ENCODE measurements at places on chromosomes 3 and 15.

DNA sequence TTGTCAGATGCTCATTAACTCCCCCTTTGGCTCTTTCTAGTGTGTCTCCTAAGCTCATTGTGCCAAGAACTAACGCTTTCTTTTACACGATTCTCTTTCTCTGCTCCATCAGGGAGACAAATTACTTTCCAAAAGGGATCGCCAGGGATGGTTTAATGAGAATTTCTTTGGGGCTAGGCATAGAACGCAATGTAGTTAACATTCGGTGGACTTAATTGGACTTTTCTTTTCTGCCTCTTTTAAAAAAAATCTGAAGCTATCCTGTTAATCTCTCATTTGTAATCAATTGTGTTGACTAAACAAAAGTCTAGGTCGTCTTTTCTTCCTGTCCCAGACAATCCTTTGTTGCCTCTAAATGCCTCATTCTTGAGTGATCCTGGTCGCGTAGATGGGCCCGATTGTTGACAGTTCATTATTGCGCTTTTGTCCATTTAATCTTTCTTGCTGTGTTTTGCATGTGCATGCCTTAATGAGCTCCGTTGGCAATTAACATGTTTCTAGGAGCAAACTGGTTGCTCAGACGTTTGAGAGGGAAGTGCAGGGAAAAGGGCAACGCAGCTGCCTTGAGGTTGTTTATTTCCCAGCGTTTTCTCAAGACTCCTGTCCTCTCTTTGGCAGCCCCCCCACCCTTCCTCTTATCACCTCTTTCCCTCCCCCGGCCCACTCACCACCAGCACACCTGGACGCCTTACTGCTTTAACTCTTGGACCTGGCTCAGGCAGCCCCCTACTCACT, 7.8 kb downstream of the FEZF2 start:
- no peak for DNase-seq

- no peak for DNase-seq
Measured at GRCh38 chr3:134697830-134698689, 47.2 kb upstream of the KY start.

DNA sequence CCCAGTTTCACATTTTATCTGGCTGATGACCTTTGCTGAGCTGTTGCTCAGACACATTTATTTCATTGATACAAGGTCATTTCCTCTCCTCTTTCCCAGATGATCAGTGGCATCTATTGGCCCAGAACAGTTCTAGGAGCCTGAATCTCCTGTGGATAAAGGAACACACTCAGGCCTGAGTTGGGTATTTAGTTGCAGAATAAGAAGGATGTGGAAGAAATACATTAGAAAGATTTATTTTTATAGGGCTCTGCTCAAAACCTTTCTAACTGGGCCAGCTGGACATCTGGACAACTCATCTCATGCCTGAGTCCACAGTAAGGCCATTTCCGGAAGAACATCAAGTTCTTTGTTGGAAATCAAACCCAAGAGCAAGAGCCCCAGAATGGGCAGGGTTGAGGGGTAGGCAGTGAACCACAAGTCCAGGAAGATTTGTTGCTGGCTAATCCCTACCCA, 19.7 kb upstream of the MFGE8 start:
- no peak for DNase-seq

GRCh38 chr3:136995652-136996051, 37.9 kb downstream of the IL20RB start:
- no peak for DNase-seq

Measured in cardiac septum (tissue), 1 donor.